Stimulated activated CD8-positive, alpha-beta memory T cell treated with anti-CD3 and anti-CD28 coated beads, Interleukin-7, amount 100 ng/mL, for 48 hours (primary cell): ENCODE measurements at places on chromosomes 11 and 22.

DNA sequence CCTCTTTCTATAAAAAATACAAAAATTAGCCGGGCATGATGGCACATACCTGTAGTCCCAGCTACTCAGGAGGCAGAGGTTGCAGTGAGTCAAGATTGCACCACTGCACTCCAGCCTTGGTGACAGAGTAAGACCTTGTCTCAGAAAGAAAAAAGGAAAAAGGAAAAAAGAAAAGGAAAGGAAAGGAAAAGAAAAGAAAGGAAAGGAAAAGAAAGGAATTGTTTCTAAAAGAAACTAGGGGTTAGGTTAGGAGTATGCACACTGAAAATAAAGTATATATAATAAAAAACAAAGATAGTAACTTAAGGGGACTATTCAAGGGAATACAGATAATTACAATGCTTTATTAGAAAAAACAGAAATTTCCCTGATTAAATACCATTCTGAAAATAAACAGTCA is 50.9 kb downstream of the TTC28 start:
- no peak for DNase-seq

DNA sequence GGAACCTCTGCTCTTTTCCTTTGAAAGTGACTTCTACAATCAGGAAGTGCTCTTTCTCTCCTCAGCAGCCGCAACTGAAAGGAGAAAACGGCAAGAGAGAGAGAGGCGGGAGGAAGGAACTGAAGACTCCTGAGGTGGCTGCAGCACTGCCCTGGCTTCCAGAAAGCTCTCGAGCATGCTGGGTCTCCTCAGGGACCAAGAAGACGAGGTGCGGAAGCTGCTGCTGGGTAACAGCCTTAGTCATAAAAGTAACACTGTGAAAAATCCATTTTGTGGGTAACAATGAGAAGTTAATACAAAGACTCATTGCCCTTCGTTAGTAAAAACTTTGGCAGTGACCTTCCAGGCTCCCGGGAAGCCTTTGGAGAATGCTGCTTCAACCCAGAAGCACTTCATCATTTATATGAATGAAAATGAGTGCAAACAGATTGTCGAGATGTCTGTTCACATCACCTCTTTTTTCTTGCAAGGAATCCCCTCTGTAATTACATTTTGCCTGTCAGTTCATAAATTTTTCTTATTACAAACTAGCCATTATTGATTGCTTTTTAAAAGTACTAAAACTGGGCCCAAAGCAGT is 473.4 kb downstream of the SOX6 start:
- DNase-seq: no peak

GRCh38 chr11:34680918-34681586 is 60.2 kb downstream of the EHF start:
- no peak for DNase-seq

DNA sequence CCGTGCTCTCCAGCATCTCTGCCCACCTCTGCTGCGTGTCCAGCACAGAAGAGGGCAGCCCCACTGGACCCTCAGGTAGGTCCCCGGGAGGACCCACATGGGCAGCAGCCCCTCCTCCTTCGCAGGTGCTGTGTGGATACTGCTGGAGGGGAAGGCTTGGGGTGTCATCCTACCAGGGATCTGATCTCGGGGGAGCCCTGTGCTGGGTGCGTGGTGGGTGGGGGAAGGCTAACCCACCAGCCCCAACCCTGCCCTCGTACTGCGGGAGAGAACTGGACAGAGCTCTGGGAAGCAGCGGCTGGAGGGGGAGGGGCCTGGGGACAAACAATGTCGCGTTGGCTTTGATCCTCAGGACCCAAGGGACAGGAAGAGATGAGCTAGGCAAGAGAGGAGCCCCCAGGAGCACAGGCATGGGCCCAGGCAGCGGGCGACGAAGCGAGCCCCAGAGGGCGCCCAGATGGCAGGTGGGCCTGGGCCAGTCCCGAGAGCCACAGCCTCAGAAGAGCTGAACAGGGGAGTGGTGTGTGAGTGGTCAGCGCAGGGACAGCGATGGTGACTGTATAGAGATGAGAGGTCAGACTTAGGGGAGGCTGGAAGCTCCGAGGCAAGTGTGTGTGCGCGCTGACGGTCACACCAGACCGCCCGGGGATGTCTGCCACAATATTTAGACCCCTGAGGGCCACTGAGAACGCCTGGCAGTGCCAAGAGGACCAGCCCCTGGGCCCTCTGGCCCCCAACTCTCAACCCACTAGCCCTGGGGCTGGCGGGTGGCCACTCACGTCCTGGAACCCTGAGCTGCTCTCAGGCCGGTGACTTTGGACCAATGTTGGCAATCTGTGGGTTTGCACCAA is 1.4 kb upstream of the PIM3 start:
- DNase-seq: no peak

DNA sequence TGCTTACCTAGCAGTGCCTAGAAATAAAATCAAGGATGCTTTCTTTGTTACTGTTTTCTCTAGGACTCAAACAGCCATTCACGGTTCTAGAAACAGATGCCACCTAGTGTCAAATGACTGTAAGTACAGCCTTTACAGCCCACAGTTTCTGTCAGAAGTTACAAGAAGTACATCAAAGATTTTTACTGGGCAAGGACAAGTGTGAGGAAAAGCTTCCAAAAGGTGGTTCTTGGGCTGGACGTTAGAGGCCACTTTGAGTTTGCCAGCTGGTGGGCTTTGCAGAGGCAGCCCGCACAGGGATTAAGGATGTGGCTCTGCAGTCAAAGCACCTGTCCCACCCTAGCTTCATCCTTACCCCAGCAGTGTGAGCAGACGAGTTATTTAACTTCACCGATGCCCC is 6.9 kb downstream of the KMT5B start:
- no peak for DNase-seq

- DNase-seq: no peak
Observed at GRCh38 chr11:35593143-35593542, 25.1 kb upstream of the FJX1 start.

- DNase-seq: no peak
Observed at GRCh38 chr11:40166892-40167291, 1292.6 kb downstream of the LRRC4C start.

DNA sequence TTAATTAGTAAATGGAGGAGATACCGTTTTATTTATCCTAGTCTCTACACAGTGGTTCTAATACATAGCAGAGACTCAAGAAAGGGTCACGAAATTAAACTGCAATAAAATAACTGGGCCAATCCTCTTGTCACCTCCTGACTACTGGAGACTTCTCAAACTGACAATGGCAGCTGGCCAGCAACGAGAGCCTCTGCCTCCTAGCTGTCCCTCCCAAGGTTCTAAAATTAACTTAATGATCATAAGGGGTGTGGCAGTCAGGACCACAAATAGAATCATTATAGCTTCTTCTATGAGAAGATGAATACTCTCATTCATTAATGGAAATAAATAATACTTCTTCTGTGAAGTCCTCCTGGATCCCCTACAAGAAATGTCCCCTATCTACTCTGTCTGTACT is 63.8 kb upstream of the APOA1 start:
- no peak for DNase-seq

GRCh38 chr11:80700386-80700785 is 1259.6 kb upstream of the TENM4 start:
- no peak for DNase-seq

GRCh38 chr22:47110817-47111443 is 348.5 kb downstream of the TBC1D22A start:
- DNase-seq: no peak

DNA sequence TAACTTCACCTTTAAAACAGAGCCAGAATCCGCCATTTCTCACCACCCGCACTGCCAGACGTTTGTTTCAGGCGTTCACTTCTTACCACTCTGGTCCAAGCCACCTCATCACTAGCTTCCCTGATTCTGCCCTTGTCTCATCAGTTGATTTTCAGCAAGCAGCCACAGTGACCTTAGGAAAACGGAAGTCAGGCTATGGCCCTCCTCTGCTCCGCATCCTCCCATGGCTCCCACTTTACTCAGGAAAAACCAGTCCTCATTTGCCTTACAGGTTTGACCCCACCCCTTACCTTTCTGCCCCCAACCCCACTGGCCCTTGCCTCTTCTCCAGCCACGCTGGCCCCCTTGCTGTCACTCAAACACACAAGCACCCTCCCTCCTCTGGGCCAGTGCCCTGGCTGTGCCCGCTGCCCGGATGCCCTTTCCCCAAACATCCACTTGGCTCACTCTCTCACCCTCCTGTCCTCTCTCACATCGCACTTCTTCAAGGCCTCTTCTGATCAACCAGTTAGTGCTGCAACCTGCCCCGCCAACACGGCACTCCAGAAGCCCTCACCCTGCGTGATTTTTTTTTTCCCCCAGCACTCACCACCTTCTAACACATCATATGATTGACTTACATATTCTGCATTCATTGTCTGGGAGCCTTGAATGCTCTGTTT is 18.9 kb downstream of the TPST2 start:
- no peak for DNase-seq

DNA sequence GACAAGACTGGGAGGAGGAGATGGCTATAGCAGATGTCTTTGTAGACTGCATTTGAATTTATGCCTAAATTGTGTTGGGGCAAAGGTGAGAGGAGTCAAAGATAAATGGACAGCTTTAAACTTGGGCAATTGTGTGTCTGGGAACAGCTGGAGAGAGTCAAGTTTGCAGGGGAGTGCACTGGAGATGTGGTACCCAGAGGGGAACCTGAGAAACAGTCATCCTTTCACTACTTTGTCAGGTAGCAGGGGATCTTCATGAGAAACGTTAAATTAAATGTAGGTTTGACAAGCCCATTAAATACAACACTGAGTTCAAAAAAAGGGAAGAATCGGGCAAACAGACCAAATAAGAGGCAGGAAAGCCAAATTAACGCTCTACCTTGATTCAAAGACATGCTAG is 277.7 kb downstream of the OPCML start:
- no peak for DNase-seq

GRCh38 chr11:109864834-109865547 is 228.2 kb upstream of the ZC3H12C start:
- DNase-seq: no peak

DNA sequence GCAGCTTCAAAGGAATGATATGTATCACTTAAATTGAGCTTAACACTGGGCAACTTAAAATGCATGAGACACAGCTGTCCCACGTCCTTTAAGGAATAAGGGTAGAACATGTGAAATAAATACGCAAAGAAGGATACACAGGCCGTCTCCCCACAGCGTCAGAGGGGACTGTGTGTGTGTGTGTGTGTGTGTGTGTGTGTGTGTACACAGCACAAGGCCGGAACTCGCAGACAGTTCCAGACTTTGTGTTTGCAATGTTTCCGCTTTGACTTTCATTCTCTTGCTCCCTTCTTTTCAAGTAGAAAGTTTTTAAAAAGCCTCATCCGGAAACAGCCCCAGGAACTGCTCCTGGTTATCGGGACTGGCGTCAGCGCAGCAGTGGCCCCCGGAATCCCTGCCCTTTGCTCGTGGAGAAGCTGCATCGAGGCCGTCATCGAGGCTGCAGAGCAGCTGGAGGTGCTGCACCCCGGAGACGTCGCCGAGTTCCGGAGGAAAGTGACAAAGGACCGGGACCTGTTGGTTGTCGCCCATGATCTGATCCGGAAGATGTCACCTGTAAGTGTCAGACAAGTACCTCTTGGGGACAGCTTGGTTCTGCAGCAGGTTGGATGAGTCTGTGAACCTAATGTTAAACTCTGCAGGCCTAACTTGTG is 13.3 kb downstream of the FAM118A start:
- DNase-seq: no peak

DNA sequence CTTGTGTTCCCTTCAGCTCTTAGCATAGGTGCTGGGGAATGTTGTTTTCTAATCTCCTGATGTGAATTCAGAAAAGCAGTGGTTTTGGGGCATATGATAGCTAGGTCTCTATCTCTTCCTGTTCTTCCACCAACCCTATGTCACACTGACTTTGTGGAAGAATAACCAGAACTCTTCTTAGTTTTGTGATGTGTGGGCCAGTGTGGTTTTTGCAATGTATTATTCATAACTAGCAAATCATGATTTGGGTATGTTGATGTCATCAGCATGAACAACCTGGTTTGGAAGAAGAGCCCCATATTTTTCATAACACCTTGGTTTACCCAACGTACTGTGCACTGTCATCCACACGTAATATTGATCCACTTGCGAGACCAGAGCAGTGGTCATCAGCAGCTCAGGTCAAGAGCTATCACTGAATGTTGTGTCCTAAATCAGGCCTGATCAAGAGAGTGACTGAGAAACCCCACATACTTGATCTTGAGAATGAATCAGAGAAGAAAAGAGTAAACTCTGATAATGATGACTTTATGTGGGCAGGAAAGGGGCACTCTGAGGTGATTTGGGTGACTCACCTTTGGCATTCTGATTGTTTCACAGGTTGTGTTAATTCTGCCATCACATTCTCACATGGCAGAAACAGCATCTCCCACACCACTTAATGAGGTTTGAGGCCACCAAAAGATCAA is 19.4 kb upstream of the MS4A6E start:
- peak; percentile 5 for DNase-seq

- DNase-seq: no peak
Observed at GRCh38 chr11:65919573-65920371, 546 bp downstream of the DRAP1 start.

DNA sequence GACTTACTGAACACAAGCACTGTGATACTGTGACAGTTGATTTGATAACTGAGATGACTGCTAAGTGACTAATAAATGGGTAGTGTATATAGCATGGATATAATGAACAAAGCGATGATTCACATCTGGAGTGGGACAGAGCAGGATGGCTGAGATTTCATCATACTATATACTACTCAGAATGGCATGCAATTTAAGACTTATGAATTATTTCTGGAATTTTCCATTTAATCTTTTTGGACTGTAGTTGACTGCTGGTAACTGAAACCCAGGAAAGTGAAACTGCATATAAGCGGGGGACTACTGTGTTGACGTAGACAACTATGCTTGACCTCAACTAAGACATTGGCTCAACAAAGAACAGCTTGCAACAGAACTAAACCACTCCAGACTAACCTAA is 20.0 kb upstream of the NUCB2 start:
- DNase-seq: no peak

GRCh38 chr22:17773606-17774205 is 563 bp downstream of the BID start:
- DNase-seq: peak; percentile 65

- DNase-seq: no peak
Observed at GRCh38 chr22:38429499-38430068, 25.4 kb downstream of the KCNJ4 start.

- no peak for DNase-seq
Observed at GRCh38 chr11:111632516-111633220, 30.4 kb downstream of the SIK2 start.

- DNase-seq: no peak
Observed at GRCh38 chr11:19840961-19841360, 128.3 kb downstream of the NAV2 start.

- DNase-seq: no peak
Observed at GRCh38 chr11:37710031-37710430, 1112.0 kb upstream of the RAG2 start.

DNA sequence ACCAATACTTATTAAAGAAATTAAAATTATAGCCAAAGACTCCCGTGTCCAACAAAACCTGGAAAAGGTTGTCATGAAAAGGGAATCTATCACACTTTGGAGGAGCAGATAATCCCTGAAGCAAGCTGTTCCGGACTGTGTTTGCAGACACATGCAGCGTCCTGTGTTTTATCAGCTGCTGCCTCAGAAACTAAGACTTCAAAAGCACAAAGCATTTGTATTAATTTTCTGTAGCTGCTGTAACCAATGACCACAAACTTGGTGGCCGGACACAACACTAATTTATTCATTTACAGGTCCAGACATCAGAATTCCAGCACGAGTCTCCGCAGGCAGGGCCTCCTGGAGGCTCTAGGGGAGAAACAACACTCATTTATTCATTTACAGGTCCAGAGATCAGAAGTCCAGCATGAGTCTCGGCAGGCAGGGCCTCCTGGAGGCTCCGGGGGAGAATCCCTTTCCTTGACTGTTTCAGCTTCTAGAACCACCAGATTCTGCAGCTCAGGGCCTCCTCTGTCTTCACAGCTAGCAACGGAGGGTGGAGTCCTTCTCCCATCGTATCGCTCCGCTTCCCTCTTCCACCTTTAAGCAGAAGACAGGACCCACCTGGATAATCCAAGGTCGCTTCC is 465.3 kb downstream of the BRD1 start:
- DNase-seq: no peak
